ENCODE measurements at places on chromosomes 3 and 15. TPM values are rescaled to one million over a fixed set of nuclear protein-coding genes. Genes with fewer than 3 reads are reported as not detected.

DNA sequence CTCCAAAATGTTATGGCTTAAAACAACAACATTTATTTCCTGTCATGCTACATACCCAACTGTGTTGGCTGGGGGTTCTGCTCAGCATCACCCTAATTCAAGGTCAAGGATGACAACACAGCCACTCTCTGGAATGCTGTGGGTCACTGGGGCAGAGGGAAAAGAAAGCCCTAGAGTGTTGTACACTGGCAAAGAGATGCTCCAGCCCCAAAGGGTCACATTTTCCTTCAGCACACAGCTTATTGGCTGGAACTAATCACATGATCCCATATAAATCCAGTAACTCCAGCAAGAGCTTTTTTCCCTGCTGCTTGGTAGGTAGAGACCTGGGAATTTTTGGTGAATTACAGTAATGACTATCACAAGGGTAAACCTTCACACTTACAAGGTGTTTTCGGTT, 1041.4 kb downstream of the NTRK3 start:
- DNase-seq: no peak

The ARL13B gene
- total RNA-seq: 5.9 TPM

GRCh38 chr3:72629191-72629631, 219.0 kb downstream of the SHQ1 start:
- DNase-seq: no peak

GRCh38 chr3:190302212-190302867, 19.9 kb downstream of the CLDN1 start:
- no peak for DNase-seq

GRCh38 chr3:193841581-193841980, 248.6 kb downstream of the OPA1 start:
- no peak for DNase-seq

The BNIP2 gene
- 60.9 TPM for total RNA-seq

The UBA7 gene
- 11.9 TPM for total RNA-seq
